ENCODE measurements at places on chromosomes 6 and 20. TPM values are rescaled to one million over a fixed set of nuclear protein-coding genes. Genes with fewer than 3 reads are reported as not detected.

DNA sequence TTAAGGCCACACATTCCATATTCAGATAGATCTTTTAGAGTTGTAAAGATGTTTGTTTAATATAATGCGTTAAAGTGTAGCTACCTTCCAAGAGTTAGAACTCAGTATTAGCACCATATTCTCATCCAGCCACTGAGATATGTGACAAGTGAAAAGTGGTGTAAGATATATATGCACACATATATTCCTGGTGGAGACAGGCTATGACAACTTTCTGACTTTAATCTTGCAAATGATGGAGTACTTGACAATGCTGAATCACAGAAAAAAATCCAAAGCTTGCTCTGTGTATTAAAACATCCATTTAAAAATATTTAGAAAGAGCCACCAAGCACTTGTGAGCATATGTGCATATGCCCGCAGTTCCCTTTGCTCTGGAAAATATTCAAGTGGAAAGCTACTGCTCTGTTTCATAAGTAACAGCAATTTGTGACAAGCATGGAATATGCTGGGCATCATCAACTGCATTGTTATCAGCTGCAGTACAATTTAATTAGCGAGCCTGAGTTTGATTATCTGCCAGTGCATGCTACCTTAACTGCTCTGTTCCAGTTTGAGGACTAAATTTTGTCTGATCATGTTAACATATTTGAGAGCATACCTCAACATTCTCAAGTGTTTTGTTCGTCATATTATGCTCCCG, 64.8 kb downstream of the VIP start:
- no peak for DNase-seq

DNA sequence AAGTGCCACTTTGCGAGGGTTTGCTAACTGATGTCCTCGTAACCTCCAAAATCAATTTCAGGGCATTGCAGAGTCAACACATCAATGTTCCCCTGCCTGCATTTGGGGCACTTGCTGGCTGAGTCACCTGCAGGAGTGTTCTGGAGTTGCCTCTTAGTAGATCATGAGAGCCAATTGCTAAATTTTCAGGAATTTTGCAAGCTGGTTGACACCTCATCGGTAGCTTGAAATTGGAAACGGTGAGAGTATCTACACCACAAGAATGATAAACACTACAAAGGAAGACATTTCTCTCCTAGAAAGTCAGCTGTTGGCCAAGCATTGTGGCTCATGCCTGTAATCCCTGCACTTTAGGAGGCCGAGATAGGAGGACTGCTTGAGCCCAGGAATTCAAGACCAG, 10.8 kb upstream of the BFSP1 start:
- no peak for DNase-seq

- no peak for DNase-seq
Measured at GRCh38 chr6:33815854-33816253, 12.1 kb upstream of the MLN start.

DNA sequence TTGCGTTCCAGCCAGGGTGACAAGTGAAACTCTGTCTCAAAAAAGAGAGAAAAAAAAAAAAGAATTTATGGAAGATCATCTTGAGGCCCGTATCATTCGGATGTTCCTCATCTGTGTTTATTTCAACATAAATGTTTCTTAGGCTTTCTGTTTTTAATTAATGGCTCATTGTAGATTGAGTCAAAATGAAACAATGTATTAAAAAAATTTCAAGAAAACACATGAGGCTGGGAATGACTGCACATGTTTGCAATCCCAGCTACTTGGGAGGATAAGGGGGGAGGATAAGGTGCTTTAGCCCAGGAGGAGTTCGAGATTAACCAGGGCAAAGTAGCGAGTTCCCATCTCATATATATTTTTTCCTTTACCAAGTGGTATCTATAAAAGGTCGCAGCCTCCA, 47.3 kb downstream of the ITCH start:
- DNase-seq: no peak

GRCh38 chr6:35202066-35202546, 11.7 kb upstream of the SCUBE3 start:
- DNase-seq: no peak

- DNase-seq: no peak
Measured at GRCh38 chr6:141261016-141261671, 871.6 kb upstream of the GJE1 start.

GRCh38 chr6:11744753-11745152, 33.9 kb downstream of the ADTRP start:
- no peak for DNase-seq

DNA sequence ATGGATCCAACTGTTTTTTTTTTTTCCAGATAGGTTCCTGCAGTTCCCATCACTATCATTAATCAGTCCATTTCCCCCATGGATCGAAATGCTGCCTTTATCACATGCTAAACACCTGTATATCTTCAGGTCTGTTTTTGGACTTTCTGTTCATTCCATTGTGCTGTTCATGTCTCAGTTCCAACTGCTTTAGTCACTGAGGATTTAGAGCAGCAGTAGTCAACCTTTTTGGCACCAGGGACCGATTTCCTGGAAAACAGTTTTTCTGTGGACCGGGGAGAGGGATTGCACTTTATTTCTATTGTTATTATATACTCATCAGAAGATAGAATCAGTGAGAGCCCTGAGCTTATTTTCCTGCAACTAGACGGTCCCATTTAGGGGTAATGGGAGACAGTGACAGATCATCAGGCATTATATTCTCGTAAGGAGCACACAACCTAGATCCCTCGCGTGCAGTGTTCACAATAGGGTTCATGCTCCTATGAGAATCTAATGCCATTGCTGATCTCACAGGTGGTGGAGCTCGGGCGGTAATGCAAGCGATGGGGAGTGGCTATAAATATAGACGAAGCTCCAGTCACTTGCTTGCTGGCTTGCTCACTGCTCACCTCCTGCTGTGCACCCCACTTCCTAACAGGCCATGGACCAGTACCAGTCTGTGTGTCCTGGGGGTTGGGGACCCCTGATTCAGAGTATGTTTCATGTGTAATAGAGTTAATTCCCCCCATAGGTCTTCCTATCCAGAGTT, 46.0 kb downstream of the CAP2 start:
- DNase-seq: no peak

- DNase-seq: no peak
Measured at GRCh38 chr6:44561060-44561623, 173.6 kb downstream of the CDC5L start.

- DNase-seq: no peak
Measured at GRCh38 chr6:18427296-18427695, 40.1 kb downstream of the RNF144B start.

DNA sequence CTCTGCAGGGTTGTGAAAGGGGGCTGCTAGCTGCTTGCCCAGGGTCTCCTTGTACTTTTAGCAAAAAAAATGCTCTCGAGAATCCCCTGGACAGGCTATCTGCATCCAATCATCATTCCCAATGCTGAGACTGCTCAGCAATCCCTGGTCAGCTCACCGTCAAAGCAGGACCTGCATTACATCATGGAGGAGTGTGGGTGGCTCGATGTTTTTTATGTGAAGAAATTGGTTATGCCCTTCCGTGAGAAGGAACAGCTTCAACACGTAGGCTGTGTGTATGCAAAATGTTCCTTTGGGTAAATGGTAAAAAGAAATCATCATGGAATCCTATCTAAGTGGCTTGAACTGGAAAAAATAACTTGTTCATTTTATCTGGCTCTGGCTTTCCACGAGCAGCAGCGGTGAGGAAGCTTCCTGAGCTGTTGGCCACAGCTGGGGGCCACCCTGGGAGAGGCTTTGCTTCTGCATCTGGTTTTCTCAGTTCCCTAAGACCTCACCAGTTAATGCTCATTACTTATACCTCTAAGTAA, 111.4 kb downstream of the FYN start:
- no peak for DNase-seq

DNA sequence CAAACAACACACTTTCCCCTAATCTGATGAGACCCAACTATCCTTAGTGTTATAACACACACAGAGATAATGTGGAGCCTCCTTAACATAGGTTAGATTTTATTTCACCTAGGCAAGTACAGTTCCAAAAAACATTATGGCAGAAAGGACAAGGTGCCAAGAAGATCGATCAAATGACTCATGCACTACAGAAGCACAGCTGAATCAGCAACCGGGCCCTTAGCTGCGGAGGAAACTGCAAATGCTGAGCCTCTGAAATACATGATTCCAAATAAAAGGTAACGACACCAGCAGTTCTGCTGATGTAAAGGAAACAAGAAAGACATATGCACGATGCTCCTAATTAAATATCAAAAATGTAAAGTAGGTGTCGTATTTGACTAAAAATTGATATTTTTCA, 19.9 kb upstream of the MUC21 start:
- no peak for DNase-seq

DNA sequence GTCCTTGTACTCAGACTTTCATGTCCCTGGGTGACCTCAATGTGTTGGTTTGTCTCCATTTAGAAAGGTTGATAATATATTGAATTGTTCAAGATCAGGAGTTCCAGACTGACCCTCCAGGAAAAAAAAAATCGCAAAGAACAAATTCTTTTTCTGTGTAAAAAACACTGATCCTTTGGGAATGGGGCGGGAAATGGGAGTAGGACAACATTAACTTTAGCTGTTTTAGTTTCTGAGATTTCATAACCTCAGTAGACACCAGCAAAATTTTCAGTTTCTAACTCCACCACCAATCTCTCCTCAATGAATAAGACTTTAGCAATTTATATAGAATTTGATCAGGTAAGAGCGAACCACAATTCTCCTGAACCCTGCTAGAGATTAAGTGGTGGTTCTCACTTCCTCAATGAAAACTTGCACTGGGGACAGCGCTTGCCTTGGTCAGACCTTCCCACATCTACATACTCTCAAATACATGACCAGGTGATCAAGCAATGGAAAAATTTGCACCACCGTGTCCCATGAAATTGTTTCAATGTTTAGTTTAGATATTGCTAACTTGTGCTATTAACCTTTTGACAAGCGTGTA, 231.2 kb upstream of the PLN start:
- no peak for DNase-seq

DNA sequence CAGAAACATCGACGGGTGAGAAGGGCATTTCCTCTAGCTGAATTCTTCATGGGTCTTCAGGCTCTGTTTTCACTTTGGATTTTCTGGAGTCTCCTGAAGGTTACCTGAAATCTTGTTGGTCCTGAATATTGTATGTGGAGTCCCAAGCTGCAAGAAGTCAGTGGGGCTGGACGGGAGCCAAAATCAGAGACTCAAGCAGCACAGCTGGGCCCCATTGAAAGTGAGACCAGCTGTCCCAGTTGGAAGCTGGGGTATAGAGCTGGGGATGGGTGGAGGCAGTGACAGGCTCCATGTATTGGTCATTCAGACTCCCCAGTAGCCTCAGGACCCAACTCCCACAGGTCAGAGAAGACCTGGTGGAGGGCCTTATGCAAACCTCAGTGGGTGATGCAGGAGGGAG, 111.3 kb upstream of the MLN start:
- DNase-seq: no peak

DNA sequence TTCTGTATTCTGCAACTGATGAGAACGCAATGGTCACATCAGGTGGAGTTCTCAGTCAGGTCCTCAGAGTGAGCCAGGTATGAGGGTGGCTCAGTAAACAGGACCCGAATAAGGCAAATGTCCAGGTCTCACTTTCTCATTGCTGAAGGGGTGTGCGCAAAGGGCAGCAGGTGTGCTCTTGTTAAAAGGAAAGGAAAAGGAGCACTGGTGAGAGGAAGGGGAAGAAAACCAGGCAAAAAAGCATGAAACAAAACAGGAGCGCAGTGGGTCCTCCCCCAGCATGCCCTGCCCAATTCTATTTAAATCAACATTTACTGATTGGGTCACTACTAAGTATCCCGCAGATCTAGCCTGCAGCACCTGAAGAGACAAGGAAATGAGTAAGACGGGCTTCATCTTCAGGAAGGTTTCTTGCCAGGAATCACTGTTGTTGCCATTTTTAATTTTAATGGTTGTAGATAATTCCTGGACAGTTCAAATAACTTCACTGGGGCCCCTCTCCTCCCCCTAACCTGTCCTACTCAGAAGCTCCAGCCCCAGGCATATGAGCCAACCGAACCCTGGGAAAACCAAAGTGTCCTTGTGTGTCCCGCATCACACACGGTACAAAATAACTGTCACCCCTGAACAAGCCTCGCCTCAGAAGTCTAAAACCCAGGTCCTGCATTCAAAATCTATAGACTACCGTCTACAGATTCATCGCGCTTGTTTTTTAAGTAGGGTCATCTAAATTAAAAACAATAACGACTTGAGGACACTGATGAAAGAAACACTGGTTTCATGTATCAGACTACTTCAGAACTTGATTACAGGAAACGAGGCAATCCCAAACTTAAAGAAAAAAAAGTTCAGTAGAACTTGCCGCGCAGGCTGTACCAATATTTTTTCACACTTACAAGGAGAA, 980 bp downstream of the MBOAT1 start:
- DNase-seq: no peak

GRCh38 chr6:132768051-132768517, 10.4 kb upstream of the VNN2 start:
- DNase-seq: no peak

DNA sequence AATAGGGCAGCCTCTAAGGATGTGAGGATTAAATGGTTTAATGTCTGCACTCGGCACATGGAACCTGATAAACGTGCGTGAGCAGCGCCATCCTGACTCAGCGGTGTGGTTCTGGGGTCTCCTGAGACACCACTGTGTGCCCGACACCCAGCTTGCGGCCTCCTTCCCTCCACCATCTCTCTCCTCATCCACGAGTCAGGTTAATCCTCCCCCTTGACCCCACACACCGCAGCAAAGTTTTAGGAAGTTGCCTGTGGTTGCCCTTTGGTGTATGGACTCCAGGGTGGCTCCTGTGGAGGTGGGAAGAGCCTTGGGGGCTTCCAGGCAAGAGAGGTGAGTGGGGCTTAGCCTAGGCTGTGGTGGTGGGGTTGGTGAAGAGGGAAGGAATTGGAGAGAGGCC, 68.2 kb downstream of the PHACTR3 start:
- no peak for DNase-seq

- no peak for DNase-seq
Measured at GRCh38 chr6:105791583-105792318, 294.4 kb upstream of the PRDM1 start.

- DNase-seq: no peak
Measured at GRCh38 chr6:109039795-109040194, 54.9 kb downstream of the SESN1 start.

DNA sequence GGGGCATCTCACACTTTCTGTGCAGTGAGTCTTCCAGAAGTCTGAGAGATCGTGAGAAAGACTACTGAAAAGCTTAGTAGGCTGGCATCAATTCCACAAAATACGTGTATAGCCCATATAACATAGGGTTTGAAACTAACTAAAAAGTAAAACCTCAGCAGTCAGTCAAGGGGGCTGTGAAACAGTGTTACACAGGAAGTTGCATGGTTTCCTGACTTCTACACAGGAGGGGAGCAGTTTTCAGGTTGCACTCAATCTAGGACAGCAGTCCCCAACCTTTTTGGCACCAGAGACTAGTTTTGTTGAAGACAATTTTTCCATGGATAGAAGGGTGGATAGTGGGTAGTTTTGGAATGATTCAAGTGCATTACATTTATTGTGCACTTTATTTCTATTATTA, 4.7 kb upstream of the LY86 start:
- no peak for DNase-seq

GRCh38 chr20:62772619-62772989, 23.7 kb upstream of the MRGBP start:
- no peak for DNase-seq

Gene OR2H2
- total RNA-seq: not detected

Gene CCN5
- total RNA-seq: not detected

Gene RSPH3
- 3.8 TPM for total RNA-seq

Gene SLC22A3
- total RNA-seq: not detected

Gene C6orf118
- total RNA-seq: not detected

Gene TAAR2
- total RNA-seq: not detected

Gene YWHAB
- 230 TPM for total RNA-seq

Gene ZFP57
- total RNA-seq: 2.7 TPM

All from activated T-helper 1 cell treated with anti-CD3 and anti-CD28 coated beads, Interleukin-12 subunit alpha, Interleukin-12 subunit beta, Interleukin-2, Interleukin-4 antibody, amounts not matched to agents 30 ng/mL and 10 ng/mL and 1 ng/mL, durations not matched to agents 14 hours and 24 hours and 36 hours (primary cell).